Stimulated activated CD8-positive, alpha-beta memory T cell treated with anti-CD3 and anti-CD28 coated beads, Interleukin-7, amount 100 ng/mL, for 4 hours (primary cell): ENCODE measurements at places on chromosomes 1 and 21.

DNA sequence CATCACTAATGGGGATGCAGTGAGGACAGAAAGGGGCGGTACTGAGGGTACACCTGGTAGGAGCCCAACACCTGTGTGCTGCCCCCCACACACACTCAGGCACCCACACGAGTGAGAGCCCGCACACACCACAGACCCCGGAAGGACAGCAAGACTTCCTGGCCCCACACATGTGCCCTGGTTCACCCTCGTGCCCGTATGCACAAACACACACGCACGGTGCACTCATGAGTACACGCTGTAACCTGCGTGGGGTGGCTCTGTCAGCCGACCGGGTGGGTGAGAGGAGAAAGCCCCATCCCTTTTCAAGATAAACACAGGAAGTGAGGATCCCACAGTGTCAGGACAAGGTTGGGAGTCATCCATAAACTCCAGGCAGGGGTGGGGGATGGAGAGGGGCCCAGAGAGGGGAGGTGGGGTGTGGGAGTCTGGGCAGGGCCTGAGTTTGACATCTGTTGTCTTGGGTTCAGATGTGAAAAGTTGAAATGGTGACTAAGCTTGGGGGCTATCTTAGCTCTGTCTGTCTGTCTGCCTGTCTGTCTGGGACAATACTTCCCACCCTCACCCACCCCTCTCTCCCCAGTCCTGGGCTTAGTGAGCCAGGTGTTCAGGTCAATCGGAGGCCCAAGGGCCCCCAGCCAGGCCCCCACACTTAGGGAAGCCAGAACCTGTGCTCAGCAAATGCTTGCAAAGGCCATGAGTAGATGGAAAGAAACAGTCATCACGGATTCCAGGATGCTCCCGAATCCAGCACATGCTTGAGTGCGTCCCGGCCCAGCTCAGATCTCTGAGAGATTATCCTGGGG, 119.8 kb upstream of the ZBTB40 start:
- no peak for DNase-seq

GRCh38 chr1:51728611-51729155, 111.8 kb downstream of the OSBPL9 start:
- DNase-seq: no peak

DNA sequence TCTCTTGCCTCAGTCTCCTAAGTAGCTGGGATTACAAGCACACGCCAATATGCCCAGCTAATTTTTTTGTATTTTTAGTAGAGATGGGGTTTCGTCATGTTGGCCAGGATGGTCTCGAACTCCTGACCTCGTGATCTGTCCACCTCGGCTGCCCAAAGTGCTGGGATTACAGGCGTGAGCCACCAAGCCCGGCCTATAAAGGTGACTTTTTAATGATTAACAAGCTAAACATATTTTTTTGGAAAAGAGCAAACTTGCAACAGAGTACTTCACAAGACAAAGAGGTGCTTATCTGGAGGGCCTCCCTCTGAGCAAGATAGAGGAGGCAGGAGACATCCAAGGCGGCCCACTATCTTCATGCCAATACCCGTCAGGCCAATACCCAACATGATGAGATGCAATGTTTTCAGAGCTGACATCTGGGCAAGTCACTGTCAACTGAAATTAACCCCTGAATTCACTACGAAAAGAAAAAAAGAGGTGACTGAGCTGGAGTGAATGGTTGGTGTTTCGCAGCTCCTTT, 10.5 kb downstream of the BCAR3 start:
- no peak for DNase-seq

GRCh38 chr1:220182111-220182510, 88.2 kb downstream of the IARS2 start:
- no peak for DNase-seq

GRCh38 chr1:182381962-182382819, 9.4 kb downstream of the GLUL start:
- DNase-seq: no peak

GRCh38 chr1:81695741-81696140, 105.0 kb upstream of the ADGRL2 start:
- DNase-seq: no peak

- no peak for DNase-seq
Measured at GRCh38 chr1:185066181-185066580, 20.8 kb downstream of the RNF2 start.

- DNase-seq: no peak
Measured at GRCh38 chr1:234969581-234970400, 158.8 kb downstream of the TOMM20 start.
